ENCODE measurements at places on chromosomes 7 and 10.

- DNase-seq, result no peak
These were observed 282.7 kb downstream of the WDR11 start for GRCh38 chr10:121133901-121134300.

GRCh38 chr7:41125343-41125742, 577.5 kb downstream of the INHBA start:
- DNase-seq, result no peak

GRCh38 chr10:6299234-6299633, 96.5 kb downstream of the PFKFB3 start:
- no peak for DNase-seq

DNA sequence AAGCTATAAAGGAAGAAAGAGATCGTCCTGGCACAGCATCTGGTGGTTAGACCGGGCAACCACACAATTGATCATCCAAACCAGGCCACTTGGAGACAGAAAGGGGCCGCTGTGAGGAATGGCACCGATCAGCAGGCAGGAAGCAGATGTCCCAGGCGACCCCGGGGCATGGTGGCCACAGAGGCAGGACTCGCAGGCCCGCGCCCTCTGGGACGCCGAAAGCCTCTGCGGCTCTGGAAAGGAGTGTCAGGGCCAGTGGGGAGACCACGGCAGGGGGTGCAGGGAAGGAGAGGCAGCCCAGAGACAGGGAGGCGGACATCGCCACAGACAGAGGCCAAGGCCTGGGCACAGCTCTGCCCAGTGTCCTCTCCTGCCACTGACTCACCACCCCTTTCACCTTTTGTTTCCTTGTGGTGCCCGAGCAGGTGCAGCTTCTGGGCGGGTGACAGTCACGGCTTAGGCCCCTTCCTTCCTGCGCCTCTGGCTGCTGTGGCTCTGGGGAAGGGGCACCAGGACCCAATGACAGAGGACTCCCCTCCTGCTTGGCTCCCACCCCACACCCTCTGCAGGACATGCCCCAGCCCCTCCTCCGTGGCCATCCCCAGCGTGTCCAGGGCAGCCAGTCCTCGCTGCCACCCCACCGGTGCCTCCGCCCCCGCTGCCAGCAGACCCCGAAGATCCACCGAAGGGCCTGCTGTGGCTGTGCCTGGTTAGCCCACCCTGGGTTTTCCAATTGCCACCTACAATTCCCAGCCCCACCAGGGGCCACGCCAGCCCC, 10.9 kb downstream of the STK32C start:
- DNase-seq, result no peak

GRCh38 chr7:66261941-66262340, 56.8 kb downstream of the TPST1 start:
- DNase-seq, result no peak

DNA sequence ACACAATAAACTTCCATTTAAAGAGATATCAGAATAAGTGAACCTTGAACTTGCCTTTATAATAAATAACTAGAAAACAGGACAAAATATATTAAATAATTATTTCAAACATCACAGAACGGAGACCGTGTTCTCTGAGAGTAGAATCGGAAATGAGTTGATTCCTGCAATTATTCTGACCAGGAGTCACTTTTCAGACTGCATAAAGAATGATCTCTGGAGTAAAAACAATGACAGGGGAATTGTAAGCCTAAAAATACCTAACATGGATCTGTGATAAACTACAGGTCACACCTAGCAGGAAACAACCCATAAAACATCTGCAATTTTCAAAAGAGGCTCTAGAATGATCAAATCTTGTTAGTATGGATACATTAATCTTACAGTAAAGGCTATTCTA, 577.5 kb upstream of the SORCS1 start:
- no peak for DNase-seq

DNA sequence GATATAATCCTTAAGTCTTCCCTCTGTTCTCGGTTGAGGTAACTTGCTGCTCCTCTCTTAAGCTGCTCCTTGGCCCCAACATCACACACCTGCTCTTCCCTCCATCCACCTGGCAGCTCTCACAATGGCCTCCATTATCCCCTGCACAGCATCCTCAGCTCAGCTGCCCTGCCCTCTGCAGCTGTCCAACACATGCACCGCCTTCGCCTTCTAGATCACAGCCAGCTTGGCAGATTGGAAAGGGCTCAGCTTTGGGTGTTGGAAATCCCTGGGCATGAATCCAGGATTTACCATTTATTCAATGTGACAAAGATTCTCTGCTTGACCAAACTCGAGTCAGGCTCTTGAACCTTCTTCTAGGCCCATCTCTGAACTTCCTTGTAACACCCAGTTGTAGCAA, 20.6 kb downstream of the RGR start:
- DNase-seq, result no peak

- DNase-seq, result no peak
These were observed 806.2 kb downstream of the CNTNAP2 start for GRCh38 chr7:146922782-146923181.

DNA sequence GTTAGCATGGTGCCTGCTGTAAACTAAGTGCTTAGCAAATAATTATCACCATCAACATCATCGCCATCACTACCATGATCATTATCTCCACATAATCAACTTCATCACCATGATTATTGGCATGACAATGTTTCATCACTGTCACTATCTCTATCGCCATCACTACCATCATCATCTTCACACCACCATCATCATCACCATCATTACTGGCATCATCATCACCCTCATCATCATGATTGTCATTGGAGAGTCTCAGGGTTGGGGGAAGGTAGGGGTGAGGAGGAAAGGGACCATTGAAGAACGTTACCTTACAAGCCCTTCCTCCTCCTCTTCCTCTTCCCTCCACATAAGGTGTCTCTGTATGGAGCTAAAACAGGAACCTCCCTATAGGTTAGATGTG, 54.9 kb upstream of the GPR26 start:
- DNase-seq, result no peak

- DNase-seq, result no peak
These were observed 57.7 kb downstream of the C10orf105 start for GRCh38 chr10:71661779-71662336.

DNA sequence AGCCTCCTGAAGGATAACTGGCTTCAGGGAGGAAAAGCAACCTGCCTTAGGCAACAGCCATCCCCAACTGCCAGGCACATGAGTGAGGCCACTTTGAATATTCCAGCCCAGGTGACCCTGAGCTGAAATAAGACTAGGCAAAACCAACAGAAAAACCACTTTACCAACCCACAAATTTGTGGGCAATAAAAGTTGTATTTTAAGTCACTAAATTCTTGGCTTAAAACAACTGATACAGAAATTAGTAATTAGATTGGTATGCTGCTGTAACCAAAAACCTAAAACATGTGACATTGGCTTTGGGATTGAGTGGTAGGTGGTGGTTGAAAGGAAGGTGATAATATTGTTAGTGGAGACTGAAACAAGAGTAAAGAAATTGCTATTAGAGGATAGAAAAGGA, 39.9 kb downstream of the ABCB4 start:
- DNase-seq, result no peak

GRCh38 chr10:14826076-14826829, 11.6 kb downstream of the CDNF start:
- DNase-seq, result no peak

GRCh38 chr7:34342387-34342786, 315.6 kb upstream of the NPSR1 start:
- DNase-seq, result no peak

GRCh38 chr7:35758421-35758820, 42.4 kb upstream of the SEPTIN7 start:
- DNase-seq, result peak; percentile 4

DNA sequence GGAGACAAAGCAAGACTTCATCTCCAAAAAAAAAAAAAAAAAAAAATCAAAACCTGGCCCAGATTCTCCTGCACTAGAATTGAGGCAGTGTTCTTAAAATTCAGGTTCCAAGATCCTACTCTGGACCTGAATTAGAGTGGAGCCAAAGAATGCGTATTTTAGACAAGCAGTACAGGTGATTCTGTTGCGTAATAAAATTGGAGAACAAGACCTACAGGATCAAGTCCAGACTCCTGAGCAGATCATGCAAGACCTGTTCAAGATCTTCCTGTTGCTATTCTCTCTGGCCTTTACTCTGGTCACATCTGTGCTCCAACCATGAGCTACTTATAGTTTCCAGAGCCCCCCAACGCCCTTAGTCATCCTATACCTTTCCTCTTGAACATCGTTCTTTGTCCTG, 51.5 kb upstream of the RSBN1L start:
- no peak for DNase-seq

DNA sequence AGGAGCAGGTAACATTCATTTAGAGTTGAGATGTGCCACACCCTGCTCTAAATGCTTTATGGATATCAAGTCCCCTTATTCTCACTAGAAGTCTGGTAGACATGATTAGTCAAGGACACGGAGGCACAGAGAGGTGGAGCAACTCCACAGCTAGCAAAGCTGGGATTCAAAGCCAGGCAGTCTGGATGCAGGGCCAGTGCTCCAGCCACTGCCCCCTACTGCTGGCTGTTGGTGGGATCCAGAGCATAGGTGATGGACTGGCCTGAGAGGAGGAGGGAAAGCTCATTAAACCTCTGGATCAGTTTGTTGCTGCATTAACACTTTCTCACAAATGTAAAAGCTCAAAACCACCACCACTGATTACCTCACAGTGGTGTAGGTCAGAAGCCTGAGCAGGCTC, 22.6 kb upstream of the KBTBD2 start:
- no peak for DNase-seq

- DNase-seq, result no peak
These were observed 29.7 kb downstream of the GBX1 start for GRCh38 chr7:151137791-151138152.

DNA sequence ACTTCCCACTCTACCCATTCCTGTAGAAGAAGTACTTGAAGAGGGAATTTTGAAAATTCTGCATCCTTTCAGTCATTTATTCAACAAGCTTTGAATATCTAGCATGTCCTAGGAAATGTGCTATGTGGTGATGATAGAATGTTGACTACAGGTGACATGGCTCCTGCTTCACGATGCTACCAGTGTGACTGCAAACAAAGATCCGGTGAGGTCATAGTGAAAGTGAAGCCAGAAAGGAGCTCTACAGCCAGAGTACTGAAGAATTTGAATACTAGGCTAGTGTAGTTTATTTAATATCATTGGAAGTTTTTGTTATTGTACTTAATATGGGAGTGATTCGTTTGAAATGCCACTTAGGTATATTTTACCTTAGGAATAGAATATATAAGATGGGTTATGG, 348.1 kb downstream of the TFEC start:
- DNase-seq, result no peak

DNA sequence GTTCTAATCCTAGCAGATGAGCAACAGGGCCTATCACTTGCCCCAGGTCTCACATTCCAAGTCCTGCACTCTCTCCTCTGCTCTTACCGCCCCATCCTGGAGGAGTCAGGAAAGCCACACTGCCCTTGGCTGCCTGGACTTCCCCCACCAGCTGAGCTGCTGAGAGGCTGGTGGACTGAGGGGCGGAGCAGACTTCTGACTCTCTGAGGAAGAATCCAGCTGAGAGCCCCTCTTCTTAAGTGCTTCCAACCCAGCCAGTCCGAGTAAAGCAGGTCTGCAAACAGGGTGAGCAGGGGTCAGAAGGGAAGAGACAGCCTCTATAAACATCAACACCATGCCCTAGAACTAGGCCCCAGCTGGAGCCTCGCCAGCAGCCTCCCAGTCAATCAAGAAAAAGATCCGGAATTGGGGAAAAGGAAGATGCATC, 92.4 kb upstream of the TMEM72 start:
- DNase-seq, result no peak

GRCh38 chr10:119867317-119867716, 5.3 kb downstream of the MCMBP start:
- no peak for DNase-seq

GRCh38 chr10:33818343-33818742, 483.9 kb upstream of the NRP1 start:
- DNase-seq, result no peak

- no peak for DNase-seq
These were observed 89.3 kb downstream of the CHST15 start for GRCh38 chr10:124003871-124004662.

DNA sequence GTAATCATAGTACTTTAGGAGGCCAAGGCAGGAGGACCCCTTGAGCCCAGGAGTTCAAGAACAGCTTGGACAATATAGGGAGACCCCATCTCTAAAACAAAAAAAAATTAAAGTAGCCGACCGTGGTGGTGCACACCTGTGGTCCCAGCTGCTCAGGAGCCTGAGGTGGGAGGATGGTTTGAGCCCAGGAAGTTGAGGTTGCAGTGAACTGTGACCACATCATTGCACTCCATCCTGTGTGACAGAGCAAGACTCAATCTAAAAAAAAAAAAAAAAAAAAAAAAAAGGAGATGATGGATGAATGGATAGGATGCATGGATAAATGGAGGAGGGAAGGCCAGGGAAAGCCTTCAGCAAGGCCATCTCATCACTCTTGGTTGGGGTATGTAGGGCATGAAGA, 33.4 kb upstream of the BMPR1A start:
- no peak for DNase-seq

GRCh38 chr10:101569323-101569621, 18.8 kb downstream of the POLL start:
- no peak for DNase-seq

DNA sequence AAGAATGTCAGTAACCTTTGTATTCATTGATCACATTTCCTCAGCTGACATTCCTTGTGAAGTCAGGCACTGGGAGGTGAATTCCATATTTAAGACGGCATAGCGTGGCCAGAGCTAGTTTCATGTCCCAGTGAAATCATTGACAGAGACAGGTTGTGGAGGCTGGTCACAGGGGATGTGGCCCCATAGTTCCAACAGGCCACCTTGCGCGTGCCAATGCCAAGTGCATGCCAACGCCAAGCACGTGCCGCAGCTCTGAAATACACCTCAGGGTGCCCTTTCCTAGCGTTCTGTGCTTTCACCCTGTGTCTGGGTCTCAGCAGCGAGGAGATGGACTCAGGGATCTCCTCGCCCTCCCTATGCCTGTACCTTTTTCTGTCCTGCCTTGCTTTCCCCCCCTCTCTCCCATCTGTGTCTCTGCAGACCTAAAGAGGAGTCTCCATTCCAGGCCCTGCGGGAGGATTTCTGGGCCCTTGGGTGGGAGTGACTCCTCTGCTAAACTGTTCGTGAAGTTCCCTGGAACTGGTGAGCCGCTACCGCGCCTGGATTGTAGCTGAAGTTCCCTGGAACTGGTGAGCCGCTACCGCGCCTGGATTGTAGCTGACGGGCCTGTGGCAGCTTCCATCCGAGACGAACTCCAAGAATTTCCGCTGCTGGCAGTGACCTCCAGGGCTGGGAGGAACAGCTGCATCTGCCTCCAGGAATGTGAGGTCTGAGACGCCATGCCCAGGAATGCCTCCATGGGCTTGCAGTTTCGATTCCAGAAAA, 19.7 kb downstream of the AQP1 start:
- DNase-seq, result no peak

DNA sequence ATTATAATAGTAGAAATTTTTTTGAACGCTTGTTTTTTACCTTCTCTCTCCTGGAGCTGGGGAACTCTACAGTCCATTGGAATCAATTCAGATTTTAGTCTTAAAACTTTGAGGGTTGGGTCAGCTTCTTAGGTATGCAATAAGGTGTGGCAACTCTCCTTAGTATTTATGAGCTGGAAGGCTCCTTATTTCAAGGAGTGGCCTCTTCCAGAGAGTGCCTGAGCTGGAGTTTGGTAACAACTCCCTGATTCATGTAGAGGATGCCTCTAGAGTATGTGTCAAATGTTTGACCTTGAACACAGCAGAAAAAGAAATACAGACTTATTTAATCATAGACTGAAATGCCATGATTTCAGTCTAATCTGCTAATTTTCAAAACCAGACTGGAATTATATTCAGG, 11.1 kb downstream of the CDK14 start:
- DNase-seq, result no peak

Measured in NCI-H2227 treated with DMSO at 0.1 percent for 48 hours (cell line).